ENCODE measurements at places on chromosomes 7 and 10.

GRCh38 chr7:108455551-108455997 lies 662 bp downstream of the NRCAM start:
- DNase-seq: no peak

- DNase-seq: no peak
Observed at GRCh38 chr10:84665883-84666463, 337.6 kb downstream of the CCSER2 start.

- no peak for DNase-seq
Observed at GRCh38 chr10:133225707-133226191, 4.3 kb upstream of the UTF1 start.

DNA sequence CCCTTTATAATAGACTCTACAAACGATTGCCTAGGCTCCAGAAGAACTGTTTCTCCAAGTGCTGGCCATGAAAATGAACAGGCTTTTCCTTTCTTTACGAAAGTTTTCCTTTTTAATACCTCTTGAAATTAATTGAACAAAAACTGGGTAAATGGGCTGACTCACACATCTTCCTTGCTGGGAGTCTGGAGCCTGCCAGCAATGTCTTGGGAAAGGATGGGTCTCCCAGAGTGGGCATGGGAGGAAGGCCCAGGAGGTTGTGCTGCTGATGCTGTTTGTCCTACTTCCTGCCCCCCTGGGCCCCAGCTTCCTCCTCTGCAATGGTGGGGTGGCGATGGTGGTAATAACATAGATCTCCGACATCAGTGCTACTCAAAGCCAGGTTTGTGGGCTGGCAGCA lies 174.1 kb downstream of the RPS24 start:
- no peak for DNase-seq

GRCh38 chr10:78771808-78772455 lies 296.8 kb upstream of the ZMIZ1 start:
- no peak for DNase-seq

GRCh38 chr7:101470668-101471487 lies 108.2 kb downstream of the COL26A1 start:
- no peak for DNase-seq

DNA sequence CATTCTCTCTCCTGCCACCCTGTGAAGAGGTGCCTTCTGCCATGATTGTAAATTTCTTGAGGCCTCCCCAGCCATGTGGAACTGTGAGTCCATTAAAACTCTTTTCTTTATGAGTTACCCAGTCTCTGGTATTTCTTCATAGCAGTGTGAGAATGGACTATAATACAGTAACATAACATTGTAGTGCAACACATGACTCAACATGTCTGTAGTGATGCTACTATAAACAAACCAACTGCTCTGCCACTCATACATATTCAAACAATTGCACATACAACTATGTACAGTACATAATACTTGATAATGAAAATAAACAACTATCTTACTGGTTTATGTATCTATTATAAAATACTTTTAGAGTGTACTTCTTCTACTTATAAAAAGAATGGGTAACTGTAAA lies 7.1 kb downstream of the ATOH7 start:
- no peak for DNase-seq

- DNase-seq: no peak
Observed at GRCh38 chr10:69577268-69578232, 4.3 kb upstream of the NEUROG3 start.

DNA sequence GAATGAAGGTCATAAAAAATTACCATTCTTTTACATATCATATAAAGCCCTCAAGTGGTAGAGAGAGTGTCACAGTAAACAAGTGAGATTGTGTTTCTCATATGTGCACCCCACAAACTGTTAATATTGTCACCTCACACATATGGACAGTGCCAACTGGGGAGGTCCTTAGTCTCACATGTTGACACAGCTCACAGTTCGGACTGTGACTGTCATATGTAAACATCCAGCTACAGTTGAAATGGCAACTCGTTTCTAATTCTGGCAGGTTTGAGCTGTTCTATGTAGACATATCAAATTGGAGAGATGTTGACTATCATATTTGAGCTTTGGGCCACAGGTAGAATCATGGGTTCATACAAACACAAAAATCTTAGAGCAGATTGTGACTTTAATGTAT lies 39.4 kb upstream of the ZNF107 start:
- no peak for DNase-seq

GRCh38 chr7:34821932-34822558 lies 164.0 kb downstream of the NPSR1 start:
- DNase-seq: no peak

DNA sequence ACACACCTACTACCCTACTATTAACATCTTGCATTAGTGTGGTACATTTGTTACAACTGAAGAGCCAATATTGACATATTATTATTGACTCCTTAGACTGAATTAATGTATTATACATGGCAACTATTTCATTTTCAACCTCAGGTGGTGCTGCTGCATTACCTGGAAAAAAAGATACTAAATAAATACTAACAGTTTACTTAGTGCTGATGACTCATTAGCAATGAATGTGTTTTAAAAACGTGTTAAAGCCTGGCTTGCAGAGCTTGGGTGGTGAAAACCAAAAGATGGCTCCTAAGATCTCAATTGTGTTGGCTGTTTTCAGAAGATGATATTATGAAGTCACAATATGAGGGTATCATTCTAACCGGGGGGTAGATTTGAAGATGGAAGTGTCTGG lies 34.8 kb downstream of the CFAP43 start:
- DNase-seq: no peak
